ENCODE measurements at places on chromosomes 2 and 18.

GRCh38 chr2:183799761-183800160 lies 675.5 kb downstream of the NUP35 start:
- no peak for DNase-seq

DNA sequence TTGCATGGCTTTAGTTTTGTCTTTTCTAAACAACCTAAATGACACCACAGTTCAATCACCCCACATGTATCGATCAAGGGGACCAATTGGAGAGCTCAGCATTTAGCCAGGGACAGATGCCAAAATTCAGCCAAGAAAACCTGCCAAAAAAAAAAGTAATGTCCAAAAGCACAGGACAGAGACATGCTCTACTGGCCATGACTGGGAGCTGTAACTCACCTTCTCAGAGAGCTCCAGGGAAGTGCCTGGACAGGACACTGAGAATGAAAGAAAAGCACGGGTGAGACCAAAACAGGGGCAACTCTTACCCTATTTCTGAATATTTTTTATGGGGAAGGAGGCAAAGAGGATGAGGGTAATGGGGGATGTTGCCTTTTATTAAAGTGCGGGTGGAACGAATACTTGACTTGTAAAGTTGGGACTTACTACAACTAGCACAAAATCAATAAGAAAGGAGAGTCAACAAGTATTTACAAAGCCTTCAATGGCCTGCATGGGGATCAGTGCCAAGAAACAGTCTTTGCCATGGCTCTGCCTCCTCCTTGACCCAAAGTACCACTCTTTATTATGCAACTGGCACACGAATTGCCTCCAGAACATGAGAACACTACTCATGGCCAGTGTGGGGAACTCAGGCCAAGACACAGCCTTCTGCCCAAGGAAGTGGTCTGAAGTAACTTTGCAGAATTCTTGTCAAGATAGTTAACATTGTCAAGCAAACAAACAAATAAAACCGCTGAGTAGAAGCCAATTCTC lies 72.9 kb upstream of the HK2 start:
- no peak for DNase-seq

- DNase-seq, result no peak
Observed at GRCh38 chr2:8819194-8819593, 18.2 kb downstream of the KIDINS220 start.

- DNase-seq, result no peak
Observed at GRCh38 chr2:10196110-10196892, 73.8 kb downstream of the RRM2 start.

- no peak for DNase-seq
Observed at GRCh38 chr18:13394801-13395200, 176.2 kb downstream of the LDLRAD4 start.

GRCh38 chr2:230131366-230131765 lies 62.6 kb upstream of the SLC16A14 start:
- DNase-seq, result no peak

DNA sequence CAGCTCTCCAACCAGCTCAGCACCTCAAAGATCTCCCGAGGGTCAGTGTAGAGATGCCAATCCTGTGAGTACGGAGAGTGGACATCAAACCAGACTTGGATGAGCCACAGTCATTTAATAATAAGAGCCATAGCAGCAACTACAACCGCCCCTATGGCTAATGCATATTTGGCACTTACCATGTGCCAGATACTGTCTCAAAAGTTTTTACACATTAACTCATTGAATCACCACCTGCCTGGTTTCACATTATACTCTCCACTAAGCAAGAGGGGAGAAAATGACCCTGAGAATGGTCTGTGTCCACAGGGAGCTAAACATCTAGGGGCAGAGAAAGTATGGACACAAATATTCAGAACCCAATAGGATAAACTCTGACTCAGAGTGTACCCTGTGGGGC lies 2.6 kb downstream of the CNPPD1 start:
- no peak for DNase-seq

DNA sequence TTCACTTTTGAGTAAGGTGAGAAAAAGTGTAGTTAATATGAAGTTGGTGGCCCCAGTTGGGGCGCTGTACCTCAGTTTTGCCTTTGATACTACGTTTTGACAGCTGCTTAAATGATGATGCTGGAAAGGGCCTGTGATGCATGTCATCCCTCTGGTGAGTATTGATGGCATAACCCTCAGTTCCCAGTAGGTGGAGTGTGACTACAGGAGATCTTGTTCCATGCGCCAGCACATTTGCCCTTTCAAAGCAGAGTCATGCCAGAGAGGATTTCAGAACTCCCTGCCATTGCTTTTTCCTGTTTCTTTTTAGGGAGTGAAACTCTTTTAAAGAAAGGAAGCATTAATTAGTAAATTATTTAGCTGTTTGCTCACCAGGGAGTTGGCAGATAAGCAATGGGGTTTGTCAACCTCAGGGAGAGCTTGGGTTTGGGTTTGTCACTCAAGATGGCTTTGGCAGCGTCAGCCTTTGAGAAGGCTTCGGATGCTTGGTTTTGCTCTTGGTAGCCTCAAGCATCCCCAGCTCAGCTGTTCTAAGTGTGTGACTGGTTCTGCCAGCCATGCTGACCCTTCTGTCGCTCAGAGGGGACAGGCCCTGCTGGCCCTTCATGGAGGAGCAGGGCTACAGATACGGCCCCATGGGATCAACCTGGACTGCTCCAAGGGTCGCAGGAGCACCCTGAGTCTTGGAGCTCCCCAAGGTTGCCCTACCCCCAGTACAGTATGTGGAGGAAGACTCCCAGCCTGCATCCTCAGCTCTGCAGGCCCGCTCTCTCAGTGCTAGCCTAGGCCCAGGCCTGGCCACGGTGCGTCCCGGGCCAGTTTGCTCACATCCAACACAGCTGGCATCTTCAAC lies 29.1 kb downstream of the ARMC9 start:
- DNase-seq, result peak; percentile 84

DNA sequence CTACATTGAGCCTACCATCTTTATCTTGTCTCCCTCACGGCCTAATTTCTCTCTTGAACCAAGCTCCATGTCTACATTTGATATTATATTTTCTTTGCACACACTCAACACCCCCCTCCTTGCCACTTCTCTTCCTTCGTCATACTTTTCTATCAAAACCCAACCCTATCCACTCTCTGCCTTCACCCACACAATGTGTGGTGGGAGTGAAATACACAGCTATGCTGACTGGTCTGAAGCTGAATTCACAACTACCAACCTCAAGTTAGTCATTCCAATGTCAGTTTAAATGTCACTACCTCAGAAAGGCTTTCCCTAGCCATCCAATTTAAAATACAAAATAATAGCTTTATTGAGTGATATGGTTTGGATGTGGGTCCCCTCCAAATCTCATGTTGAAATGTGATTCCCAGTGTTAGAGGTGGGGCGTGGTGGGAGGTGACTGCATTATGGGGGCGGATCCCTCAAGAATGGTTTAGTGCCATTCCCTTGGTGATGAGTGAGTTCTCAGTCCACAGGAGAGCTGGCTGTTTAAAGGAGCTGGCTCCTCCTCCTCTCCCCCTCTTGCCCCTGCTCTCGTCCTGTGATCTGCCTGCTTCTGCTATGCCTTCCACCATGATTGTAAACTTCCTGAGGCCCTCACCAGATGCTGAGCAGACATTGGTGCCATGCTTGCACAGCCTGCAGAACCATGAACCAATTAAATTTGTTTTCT lies 112.1 kb downstream of the DTNB start:
- no peak for DNase-seq

- no peak for DNase-seq
Observed at GRCh38 chr2:190407246-190407661, 901 bp upstream of the MFSD6 start.

DNA sequence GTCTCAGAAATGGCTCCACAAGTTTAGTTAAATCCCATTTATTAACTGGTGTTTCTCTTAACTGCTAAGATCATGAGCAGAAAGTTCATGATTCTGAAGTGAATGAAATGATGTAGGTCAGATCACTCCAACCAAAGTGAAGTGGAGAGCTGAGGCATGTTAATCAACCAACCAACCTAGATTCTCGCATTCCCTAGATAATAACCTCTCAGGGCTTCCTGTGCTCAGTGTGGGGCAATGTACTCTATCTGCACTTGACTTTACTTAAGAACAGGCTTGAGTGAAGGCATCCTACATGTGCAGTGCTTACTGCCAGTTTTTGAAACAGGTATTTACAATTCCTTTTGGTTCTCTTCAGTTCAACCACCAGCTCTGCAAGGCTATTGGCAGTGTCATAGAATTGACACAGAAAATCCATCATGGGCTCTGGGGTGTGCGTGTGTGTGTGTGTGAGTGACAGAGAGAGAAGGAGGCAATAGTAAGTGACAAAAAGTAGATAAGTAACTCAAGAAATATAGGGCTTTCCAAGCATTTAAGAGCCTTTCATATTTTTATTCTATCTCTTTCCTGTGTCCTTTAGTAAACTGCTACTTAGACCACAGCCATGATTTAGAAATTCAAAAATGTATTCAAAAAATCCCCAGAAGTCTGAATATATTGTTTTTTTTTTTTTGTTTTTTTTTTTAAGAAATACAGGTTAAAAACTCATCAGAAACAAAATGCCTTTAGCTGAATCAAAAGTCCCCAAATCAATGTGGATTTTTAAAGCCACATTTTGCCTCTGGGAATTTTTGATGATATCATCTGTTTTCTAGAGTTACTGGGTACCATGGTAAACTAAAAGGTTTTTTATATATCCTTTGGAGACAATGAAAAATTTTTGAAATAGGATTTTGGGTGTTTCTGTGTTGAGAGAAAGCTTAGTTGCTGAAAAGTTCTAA lies 28.6 kb downstream of the DOCK10 start:
- no peak for DNase-seq

- DNase-seq, result no peak
Observed at GRCh38 chr2:238886453-238887094, 38.7 kb downstream of the TWIST2 start.

- DNase-seq, result peak; percentile 16
Observed at GRCh38 chr2:135473567-135473966, 57.5 kb downstream of the ZRANB3 start.

GRCh38 chr2:33709951-33710350 lies 110.9 kb upstream of the FAM98A start:
- DNase-seq, result no peak

- no peak for DNase-seq
Observed at GRCh38 chr2:136448432-136448831, 316.9 kb upstream of the THSD7B start.

DNA sequence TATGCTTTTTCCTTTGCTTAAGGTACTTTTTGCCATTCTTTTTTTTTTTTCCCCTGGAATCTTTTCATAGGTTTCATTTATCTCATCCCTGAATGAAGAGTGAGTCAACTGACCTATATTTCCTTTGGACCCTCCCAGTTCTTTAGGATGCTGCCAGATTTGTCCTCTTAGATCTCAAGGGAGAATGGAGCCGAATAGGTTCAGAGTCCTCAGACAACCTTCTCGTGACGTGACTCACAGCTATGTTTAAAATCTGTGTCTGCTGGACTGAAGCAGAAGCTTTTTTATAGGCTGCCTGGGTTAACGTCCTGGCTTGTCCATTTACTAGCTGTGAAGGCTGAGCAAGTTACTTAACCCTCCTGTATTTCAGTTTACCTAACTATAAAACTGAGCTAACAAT lies 358.6 kb downstream of the DLGAP1 start:
- DNase-seq, result no peak

DNA sequence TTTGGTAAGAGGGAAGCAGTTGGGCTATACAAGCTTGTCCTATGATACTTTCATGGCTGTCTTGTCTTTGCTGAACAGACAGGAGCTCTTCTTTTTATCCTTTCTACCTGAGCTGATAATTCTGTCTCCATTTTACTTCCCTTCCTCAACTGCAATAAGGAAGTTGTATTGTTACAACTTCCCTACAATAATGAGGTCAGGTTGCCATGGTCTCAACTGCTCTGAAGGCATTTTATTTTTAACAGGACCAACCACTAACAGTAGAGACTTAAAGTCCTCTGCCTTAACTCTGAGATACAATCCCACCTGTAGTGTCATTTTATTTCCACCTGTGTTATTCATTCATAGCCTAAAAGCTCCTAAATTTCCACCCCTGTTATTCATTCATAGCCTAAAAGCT lies 118.6 kb upstream of the PGAP1 start:
- DNase-seq, result no peak

DNA sequence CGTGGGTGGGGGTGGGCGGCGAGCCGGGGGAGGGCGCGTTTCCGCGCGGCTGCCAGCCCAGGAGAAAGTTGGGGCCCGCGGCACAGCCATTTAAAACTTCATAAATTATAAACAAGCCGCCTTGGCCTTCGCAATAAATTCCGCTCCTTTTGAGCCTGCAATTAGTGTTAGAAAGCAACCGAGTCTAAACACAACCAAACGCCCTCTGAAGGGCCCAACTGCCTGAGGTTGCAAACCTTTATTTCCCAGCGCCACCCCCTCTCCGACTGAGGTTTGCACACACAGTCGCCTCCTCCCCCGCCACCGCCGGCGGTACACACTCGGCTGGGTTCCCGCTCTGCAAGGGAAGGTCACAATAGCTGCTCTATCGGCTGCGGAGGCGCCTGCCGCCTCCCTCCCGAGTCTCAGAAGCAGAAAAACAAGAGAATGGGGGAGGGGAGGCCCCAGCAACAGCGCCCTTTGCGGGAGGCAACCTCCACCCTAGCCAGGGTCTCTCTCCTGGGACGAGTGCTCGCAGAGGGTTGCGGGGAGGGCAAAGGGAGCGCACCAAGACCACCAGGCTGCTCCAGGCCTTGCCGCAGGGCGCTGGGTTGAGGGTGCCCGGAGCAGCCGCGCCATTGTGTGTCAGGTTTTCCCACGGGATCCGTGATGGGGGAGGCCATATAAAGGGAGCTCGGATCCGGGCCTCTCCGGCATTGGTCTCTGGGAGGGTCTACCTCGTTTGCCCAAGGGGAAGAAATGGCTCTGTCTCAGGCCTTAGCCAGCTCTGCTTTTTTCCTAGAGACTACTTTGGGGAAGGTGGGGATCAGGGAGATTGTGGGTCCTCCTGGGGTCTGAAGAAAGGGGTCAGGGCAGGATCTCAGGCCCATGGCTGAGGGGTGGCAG lies 13.4 kb upstream of the HOXD1 start:
- peak; percentile 71 for DNase-seq

DNA sequence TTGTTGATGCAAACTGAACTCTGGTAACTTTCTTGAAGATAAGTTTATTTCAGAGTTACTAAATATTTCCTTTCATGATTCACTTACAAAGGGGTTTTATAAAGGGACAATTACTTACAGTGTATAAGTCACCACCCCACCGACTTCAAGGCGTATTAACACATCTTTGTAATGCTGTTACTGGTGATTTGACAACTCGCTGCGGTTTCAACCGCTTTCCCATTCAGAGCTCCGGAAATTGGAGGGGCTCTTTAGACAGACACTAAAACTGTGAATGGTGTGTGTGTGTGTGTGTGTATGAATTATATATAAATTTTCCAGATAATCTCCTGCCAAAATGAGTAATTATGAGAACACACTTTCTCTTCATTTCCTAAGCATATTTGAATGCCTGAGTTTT lies 4.9 kb downstream of the TM4SF20 start:
- no peak for DNase-seq

- no peak for DNase-seq
Observed at GRCh38 chr2:200130762-200131166, 175.4 kb downstream of the MAIP1 start.

- DNase-seq, result no peak
Observed at GRCh38 chr2:64832936-64833335, 156.3 kb upstream of the SLC1A4 start.

GRCh38 chr2:51997571-51997970 lies 965.6 kb upstream of the NRXN1 start:
- DNase-seq, result no peak

GRCh38 chr18:50090370-50091312 lies 104.3 kb downstream of the MYO5B start:
- DNase-seq, result no peak

Measured in HEK293T (cell line).